Stimulated activated CD4-positive, alpha-beta T cell treated with anti-CD3 and anti-CD28 coated beads, Interleukin-15, amount 100 ng/mL, for 1 hour (primary cell): ENCODE measurements at places on chromosomes 5 and 9.

GRCh38 chr9:115141612-115142011 is 23.7 kb upstream of the TNC start:
- DNase-seq = no peak

- no peak for DNase-seq
These were observed 59.7 kb downstream of the PCSK1 start for GRCh38 chr5:96373381-96373733.

- no peak for DNase-seq
These were observed 69.5 kb upstream of the OSMR start for GRCh38 chr5:38776149-38776896.

DNA sequence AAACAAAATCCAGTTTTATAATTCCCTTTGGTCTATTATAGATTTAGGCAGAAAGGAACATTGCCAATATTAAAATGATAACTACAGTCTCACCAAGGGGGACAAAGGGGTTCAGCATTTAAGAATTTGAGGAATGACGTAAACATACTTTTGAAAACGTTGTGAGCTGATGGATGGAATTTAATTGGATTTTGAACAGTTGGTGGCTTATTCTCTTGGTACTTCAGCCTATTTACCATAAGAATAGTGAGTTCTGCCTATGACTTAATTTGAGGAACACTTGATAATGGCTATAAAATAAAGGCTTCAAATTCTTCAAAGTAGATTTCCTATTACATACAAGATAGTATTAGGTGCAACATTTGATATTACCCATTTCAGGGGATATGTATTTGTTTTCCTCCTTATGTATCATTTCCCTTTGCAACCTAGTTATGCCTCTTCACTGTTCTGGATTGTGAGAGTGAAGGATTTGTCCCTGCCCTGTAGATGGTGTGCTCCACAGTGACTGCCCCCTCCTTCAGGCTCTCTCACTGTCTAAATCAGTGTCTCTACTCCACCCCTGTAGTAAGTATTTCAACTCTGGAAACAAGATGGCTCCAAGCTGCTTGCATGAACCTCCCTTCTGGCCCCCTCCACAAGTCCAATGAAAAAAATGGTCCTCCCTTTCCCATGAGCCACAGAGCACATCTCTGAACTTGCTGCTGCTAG is 225.6 kb downstream of the ARHGEF28 start:
- DNase-seq = no peak

GRCh38 chr9:5614192-5614591 is 14.7 kb upstream of the RIC1 start:
- no peak for DNase-seq

GRCh38 chr9:134571946-134572917 is 69.4 kb upstream of the COL5A1 start:
- DNase-seq = no peak

- DNase-seq = no peak
These were observed 81.2 kb downstream of the ALDH1A1 start for GRCh38 chr9:72871685-72872084.

- DNase-seq = no peak
These were observed 2.5 kb downstream of the DOK3 start for GRCh38 chr5:177507165-177507564.

DNA sequence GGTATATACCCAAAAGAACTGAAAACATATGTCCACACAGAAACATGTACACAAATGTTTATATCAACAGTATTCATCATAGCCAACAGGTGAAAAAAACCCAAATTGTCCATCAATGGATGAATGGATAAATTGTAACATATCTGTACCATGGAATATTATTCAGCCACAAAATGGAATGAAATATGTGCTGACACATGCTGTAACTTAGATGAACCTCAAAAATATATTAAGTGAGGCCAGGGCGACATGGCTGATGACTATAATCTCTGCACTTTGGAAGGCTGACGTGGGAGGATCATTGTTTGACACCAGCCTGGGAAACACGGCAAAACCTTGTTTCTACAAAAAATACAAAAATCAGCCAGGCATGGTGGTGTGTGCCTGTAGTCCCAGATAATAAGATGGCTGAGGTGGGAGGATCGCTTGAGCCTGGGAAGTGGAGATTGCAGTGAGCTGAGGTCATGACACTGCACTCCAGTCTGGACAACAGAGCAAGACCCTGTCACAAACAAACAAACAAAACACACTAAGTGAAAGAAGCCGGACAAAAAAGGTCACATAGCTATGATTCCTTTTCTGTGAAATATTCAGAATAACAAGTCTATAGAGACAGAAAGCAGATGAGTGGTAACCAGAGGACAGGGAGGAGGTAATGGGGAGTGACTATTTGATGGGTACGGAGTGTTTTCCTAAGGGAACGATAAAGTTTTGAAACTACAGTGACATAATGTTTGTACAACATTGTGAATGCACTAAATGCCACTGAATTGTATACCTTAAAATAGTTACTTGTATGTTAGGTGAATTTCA is 11.4 kb downstream of the KYAT1 start:
- no peak for DNase-seq

DNA sequence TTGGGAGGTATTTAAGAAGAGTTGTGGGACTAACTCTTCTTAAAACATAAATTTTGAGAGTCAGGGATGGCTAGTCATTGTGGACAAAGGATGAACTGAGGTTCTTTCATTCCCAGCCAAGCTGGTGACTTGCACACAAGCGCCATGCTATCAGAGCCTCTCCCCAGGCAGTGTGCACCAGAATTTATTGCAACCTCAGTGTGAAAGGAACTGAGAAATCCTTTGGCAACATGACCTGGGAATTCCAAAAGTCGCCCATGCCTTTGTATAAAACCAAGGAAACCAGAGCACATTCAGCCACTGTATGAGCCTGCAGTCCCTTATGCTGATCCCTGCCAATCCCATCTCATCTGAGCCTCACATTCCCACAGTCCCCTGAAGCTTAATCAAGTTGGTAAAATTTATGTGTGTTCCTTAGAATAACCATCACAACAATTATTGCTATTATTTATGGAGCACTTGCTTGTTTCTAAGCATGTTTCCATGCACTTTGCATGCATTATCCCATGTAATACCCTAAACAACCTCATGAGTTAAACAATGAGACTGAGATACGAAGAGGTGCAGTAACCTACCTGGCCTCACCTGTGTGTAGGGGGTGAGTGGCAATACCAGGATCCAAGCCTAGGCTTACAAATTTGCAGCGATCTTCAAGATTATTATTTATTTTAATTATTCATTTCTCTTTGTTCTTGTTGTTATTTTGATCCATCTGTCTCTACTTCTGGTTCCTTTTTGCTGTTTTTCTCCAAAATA is 116.4 kb downstream of the NTRK2 start:
- DNase-seq = no peak

- no peak for DNase-seq
These were observed 204.4 kb downstream of the TRIO start for GRCh38 chr5:14347522-14347921.

DNA sequence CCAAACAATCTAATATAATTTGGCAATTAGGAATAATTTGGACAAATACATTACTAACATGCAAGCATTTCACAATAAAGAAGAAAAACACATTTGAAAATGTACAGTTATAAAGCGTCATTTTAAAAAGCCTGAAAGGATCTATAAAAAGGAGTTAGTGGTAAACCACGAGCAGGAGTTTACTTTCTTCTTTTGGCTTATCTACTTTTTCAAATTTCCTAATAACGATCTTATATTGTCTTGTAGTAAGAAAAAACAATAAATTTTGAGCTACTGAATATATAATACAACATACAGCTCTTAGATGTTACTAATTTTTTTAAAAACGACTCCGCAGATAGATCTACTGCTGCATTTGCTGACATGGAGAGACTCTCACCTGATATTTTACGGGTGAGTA is 79.9 kb downstream of the SMIM23 start:
- DNase-seq = no peak

DNA sequence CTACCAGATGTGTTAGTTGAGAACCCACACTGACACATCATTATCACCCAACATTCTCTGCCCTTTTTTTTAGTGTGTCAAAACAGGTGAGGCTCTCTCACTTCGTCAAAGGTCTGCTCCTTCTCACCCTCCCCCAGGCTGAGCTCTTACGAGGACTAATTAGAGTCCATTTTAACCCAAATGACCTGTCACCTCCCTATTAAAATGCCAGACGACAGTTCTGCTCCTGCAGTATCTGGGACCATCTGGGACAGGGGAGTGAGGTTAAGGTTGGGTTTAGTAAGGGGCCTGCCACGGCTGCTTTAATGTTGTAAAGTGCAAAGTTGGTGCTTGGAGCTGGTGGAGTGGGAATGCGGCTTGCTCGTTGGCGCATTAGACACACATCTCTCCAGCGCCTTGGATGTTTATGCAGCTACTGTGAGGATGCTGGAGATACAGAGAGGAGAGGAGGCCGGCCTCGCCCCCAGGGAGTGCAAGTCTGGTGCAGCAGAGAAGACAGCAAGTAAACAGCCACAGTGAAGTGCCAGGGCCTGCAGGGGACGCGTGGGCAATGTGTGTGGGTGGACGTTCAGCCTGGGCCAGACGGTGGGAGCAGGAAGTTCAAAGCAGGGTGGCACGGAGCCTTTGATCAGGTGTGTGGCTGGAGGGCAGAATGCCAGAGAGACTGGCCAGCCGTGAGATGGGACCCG is 96.2 kb downstream of the C9orf50 start:
- no peak for DNase-seq

GRCh38 chr5:16856531-16856930 is 79.6 kb downstream of the MYO10 start:
- DNase-seq = no peak
